Stimulated activated CD4-positive, alpha-beta T cell treated with anti-CD3 and anti-CD28 coated beads, Interleukin-2, amount 100 ng/mL, for 24 hours (primary cell): ENCODE measurements at places on chromosomes 5 and 9.
A peak's percentile ranks its signal among the peaks of the same experiment; 100 is the strongest.

DNA sequence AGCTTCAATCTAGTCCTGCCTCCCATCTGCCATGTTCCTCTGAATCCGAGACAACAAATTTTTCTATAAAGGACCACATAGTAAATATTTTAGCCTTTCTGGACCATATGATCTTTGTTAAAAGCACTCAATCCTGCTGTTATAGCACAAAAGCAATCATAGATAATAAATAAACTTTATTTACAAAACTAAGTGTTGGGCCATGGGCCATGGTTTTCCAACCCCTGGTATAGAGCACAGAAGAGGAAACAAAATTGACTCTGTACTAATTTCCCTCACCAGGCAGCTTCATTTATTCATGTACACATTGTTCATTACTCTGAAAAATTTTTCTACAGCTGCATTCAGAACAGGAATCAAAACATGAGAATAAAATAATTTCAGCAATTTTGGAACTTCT is 288.9 kb downstream of the AGTPBP1 start:
- DNase-seq = no peak

DNA sequence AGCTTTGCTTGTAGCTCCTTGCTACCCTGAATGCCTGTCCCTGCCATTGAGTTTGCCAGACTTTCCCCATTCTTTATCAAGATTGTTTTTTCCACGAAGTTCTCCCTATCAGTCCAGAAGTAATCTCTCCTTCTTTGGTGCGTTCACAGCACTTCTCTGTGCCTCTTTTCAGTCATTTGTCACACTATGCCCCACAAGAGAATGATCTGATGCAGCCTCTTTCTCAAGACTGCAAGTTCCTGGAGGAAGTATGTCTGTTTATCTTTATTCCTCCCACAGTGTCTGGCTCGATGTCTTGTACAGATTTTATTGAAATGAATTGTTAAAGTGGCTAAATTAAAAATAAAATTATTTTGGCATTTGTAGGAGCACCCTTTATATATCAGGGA is 99.3 kb downstream of the CCDC192 start:
- no peak for DNase-seq

DNA sequence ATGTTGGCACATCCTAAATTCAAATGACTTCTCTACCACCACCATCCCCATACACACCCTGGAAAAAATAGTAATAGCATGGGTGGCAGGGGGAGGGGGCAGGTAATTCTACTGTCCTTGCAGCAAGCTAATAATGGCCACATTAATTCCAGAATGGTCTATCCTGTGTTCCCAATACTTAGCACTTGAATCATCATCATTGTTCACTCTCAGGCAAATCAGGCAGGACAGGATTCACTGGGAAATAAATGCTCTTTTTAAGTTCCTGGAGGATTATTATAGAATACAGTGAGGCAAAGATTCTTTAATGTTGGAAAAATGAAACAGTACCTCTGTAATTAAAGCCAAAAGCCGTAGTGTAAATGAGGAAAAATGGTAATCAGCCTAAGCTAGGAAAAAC is 254.5 kb downstream of the ARRDC3 start:
- no peak for DNase-seq

GRCh38 chr5:111187079-111187478 is 37.1 kb upstream of the CAMK4 start:
- DNase-seq = no peak

- DNase-seq = peak; percentile 66
Observed at GRCh38 chr5:160506006-160507004, 84.7 kb downstream of the PTTG1 start.

- no peak for DNase-seq
Observed at GRCh38 chr5:109652096-109652495, 37.6 kb upstream of the MAN2A1 start.

DNA sequence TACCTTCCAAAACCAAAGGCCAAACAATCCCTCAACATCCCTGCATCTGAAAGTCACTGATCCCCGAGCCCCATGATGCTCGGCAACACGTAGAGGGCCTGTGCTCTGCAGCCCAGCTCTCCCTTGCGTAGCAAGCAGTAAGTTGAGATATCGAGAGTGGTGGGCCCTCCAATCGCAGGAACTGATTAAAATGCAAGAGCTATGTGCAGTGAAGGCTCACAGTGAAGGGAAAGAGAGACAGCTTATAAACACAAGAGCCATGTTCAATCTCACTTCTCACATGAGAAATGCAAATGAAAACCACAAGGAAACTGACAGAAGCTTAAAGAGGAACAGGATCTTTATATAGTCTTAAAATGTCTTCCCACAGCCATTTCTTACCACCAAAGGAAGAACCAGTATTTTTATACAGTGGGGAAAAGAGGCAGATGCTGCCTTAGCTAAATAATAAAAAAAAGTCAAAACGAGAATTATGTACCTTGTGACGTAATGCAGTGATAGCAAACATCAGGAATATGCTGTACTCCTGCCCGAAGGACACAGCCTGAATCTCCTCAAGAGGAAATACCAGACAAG is 24.6 kb downstream of the TTF1 start:
- no peak for DNase-seq

DNA sequence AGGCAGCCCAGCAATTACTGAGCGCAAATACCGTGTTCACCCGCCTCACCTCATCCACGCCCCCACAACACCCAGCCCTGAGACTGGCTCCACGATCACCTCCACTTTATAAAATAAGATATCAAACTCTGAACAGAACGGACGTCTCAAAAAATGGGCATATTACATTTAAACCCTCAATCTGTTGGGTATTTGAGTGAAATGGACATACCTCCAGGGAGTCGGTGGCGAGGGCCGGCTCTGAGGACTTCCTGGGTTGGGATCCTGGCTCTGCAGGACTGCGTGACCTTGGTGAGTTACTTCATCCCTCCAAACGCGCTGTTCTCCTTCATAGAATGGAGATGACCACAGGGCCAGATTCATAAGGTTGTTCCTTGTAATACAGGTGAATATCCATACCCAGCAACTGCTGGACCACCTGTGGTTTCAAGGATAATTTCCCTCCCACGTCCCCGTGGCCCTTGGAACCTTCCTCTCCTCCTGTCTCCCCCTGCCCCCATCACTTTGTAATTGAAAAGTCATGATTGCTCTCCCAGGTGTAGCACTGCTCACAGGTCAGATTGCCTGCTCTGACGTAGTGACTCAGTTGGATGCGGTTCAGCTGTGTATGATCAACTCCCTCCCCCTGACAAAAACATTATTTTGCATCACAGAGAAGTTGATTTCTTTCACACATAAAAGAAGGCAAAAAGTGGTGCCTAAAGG is 135.6 kb downstream of the KCNIP1 start:
- DNase-seq = no peak

GRCh38 chr5:19903611-19904010 is 84.4 kb downstream of the CDH18 start:
- no peak for DNase-seq

- no peak for DNase-seq
Observed at GRCh38 chr9:3868012-3868411, 342.2 kb upstream of the RFX3 start.

- no peak for DNase-seq
Observed at GRCh38 chr5:50501491-50502228, 60.6 kb upstream of the EMB start.

- no peak for DNase-seq
Observed at GRCh38 chr9:109600142-109600541, 102.0 kb upstream of the PTPN3 start.

DNA sequence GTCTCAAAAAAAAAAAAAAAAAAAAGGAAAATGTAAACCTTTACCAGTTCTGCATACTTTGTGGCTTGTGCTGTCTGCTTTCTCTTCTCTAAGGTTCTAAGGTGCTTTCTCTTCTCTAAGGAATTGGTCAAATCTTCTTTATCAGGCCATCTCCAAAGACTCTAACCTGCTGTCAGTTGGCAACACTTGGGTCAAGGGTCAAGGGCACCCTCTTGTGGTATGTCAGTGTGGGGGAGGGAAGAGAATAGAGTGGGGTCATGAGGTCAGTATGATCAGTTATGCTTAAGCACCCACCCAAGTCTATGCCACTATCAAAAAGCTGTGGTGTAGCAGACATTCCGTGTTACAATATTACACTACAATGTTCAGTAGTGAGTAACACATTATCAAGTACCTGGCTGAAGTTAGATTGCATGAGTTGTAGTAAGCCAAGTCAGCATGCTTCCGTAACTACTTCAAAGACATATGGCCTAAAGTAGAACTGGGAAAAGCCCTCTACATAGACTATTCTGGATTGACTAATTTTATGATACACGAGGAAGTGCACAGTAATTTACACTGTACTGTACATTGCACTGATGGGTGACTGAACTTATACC is 25.0 kb upstream of the CCL28 start:
- DNase-seq = no peak

DNA sequence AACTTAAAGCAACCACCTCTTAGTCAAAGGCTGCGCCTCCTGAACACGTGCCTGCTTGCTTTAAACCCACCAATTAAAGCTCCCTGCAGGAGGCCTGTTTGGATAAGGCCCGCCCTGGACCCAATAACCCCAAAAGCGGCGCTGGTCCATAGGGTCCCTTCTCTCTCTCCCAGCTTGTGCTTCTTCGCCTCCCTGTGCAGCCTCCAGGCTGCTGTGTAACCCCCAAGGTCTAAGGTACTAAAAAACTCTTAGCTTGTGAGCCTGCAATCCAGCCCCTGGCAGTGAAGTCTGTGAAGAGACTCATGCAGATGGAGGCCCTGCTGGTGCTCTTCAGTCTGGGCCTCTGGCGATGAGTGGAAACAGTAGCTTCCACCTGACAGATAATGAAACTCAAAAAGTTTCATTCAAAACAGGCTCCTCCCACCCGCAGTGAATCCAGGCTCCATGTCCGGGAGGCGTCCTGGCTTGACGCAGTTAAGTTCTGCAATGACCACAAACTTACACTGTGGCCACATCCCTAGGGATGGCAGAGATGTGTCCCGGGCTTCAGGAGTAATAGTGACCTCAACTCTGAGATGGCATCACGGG is 97.3 kb downstream of the PRRT1B start:
- peak; percentile 67 for DNase-seq
